ENCODE measurements at places on chromosomes 12 and 14. TPM values are rescaled to one million over a fixed set of nuclear protein-coding genes. Genes with fewer than 3 reads are reported as not detected.

SIX4 gene
- polyA plus RNA-seq, result 0.40 TPM

NUAK1 gene
- polyA plus RNA-seq, result 3.1 TPM

KCNMB4 gene
- polyA plus RNA-seq, result 2.9 TPM

KRT71 gene
- polyA plus RNA-seq, result 0.04 TPM

DNA sequence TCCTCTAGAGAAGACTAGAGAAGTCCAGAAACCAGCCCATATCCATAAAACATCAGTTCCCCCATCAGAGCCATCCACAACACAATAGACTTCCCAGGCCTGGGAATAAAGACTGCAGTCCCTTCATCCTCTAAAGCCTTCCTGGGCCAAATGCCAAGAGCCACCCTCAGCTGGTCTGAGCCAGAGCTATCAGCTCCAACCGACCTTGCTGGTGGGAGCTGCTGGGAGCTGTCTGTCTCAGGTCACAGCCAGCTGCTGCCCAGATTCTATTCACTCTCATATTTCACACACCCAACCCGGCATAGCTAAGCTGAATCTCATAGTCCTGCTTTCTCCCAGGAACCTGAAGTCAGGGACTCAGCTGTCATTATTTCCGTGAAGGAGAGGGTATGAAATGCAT lies 10.9 kb upstream of the TFCP2 start:
- DNase-seq, result no peak
- H3K36me3 ChIP-seq, result no peaks in the 10 kb centered on the region
- H3K4me1 ChIP-seq, result no peaks in the 10 kb centered on the region
- H3K27ac ChIP-seq, result no peak overlapping the region
- H3K4me3 ChIP-seq, result no peak overlapping the region

- H3K36me3 ChIP-seq, result no peaks in the 10 kb centered on the region
- H3K4me1 ChIP-seq, result peaks cover 22% of the 10 kb centered on the region
- no peaks in the 10 kb centered on the region for H3K27me3 ChIP-seq
- no peak overlapping the region for H3K4me3 ChIP-seq
- H3K27ac ChIP-seq, result no peak overlapping the region
- DNase-seq, result no peak
These were observed 2.0 kb downstream of the PACS2 start for GRCh38 chr14:105316577-105316941.

DNA sequence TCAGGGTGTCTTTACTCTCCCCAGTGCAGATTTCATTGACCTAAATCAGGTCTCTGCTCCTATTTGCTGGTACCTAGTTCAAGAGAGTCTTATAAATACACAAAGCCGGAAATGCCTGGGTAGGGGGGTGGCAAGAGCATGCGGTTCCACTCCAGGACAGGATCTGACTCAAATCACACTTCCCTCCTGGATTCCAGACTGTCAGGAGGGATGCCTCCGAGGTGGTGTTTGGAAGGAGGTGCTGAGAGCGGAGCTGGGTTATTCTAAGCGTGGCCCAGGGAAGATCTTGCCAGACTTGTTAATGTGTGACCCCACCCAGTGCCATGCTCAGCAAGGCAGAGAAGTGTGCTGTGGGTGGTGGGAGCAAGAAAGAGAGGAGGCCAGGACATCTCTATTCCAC lies 49.8 kb downstream of the B4GALNT3 start:
- H3K27ac ChIP-seq, result no peak overlapping the region
- no peak for DNase-seq
- H3K4me1 ChIP-seq, result peaks cover 12% of the 10 kb centered on the region
- H3K4me3 ChIP-seq, result no peak overlapping the region
- no peaks in the 10 kb centered on the region for H3K36me3 ChIP-seq

DNA sequence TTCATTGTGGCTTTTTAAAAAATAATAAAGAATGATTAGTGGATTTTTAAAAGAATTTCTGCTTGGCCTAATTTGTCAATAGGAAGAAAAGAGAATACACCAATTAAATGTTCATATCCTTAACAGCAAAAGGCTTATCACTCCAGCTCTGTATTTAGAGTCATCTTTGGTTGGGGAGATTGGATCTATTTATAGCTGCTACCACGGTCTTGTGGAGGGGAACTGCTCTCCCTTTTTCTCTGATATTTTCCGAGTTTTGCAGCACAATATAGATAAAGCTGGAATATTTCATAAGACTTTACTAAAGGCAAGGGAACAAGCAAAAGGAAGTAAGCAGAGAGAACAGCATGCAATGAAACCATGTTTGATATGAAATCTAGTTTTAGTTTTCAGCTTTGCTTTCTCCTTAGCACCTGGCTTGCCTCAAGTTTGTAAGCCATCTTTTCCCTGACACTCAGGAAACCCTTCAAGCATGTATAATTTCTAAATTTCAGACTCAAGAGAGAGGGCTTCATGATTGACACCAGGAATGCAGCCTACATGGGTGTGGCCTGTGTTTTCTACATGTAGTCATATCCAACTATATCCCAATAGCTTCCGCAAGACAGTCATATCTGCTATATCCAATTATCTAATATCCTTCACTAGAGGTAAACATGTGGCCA lies 35.2 kb downstream of the BRMS1L start:
- no peak overlapping the region for H3K4me3 ChIP-seq
- H3K27ac ChIP-seq, result no peak overlapping the region
- peaks cover 29% of the 10 kb centered on the region for H3K36me3 ChIP-seq

DNA sequence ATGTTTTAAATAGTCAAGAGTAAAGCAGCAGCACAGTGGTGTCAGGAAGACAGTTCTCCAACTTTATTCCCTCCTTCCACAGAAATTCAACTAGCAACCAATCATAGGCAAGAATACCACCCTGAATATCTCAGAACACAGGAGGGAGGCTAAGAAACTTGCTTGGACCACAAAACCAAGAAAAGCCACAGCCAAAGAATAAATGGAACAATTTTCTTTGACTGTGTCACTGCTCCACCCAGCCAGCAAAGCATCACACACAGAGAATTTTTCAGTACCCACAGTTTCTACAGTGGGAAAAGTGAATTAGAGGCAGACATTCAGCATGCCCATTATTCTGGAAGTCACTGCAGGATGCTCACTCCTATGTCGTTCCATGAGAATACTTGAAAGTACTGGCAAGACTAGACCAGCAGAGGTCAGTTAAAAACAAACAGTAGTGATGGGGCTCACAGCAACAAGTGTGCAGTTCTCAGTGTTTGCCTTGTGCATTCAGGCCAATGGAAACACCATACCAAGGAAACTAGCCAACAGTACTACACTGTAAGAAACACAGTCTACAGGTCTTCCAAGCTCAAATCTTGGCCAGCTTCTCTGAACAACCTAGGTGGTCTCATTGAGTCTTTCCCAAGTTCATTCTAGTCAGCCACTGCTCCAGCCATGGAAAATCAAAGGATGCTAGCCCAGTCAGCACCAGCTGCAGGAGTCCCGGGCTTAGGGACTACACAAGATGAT lies 56.8 kb upstream of the FOXG1 start:
- DNase-seq, result no peak
- H3K36me3 ChIP-seq, result no peaks in the 10 kb centered on the region
- no peak overlapping the region for H3K27ac ChIP-seq
- no peak overlapping the region for H3K4me3 ChIP-seq
- H3K27me3 ChIP-seq, result no peaks in the 10 kb centered on the region
- no peaks in the 10 kb centered on the region for H3K4me1 ChIP-seq

DNA sequence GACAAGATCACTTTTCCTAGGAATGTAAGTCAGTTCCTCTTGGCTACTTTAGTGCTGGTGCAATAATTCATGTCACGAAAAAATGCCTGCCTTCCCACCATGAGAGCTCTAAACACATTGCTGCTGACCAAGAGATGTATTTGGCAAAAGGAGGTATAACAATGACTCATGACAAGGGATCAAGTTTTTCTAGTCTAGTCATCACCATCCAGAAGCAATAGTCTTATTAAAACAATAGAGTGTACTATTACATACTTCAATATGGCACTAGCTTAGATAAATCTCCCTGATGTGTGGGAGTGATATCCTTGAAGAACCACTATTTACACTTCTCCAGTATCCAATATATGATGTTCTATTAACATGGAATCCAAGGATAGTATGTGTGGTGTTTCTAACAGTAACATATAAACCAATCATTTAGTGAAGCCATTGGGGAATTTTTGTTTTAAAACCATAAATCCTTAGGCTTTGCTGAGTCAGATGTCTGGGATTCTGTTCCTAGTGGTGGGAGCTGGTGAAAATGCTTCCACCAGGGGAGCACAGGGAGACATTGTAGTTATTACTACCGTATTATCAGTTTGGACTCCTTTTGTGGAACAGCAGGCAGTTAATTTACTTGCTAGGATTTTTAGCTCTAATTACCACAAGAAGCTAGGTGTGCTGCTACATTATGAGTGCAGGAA lies 1387.5 kb downstream of the LRFN5 start:
- no peak for DNase-seq
- no peaks in the 10 kb centered on the region for H3K4me1 ChIP-seq
- H3K36me3 ChIP-seq, result no peaks in the 10 kb centered on the region
- H3K27me3 ChIP-seq, result no peaks in the 10 kb centered on the region
- no peak overlapping the region for H3K27ac ChIP-seq

DNA sequence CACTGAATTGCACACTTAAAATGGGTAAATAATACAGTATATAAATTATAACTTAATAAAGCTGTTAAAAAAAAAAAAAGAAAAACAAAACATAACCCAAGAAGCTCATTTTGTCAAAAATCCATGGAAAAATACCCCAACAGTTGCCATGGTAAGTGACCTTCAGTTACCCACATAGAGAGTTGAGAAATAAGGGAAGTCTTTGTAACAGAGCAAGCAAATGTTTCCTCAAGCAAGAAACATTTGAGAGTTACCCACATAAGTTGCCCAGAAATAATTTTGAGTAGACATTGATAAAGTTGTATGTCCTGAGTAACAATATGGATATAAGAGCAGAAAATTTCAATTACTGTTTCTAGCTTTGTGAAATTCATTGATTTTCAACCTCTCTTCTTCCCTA lies 227.4 kb downstream of the CCDC59 start:
- DNase-seq, result no peak
- no peak overlapping the region for H3K4me3 ChIP-seq
- no peaks in the 10 kb centered on the region for H3K36me3 ChIP-seq
- no peaks in the 10 kb centered on the region for H3K4me1 ChIP-seq
- no peaks in the 10 kb centered on the region for H3K27me3 ChIP-seq

- peak; percentile 9 for DNase-seq
- no peaks in the 10 kb centered on the region for H3K36me3 ChIP-seq
- H3K4me3 ChIP-seq, result no peak overlapping the region
- no peak overlapping the region for H3K27ac ChIP-seq
- H3K4me1 ChIP-seq, result no peaks in the 10 kb centered on the region
These were observed 204.8 kb downstream of the DPF3 start for GRCh38 chr14:72688990-72689671.

All from large intestine (tissue), 12 donors.